Right ventricle myocardium superior (tissue), 1 donor: ENCODE measurements at places on chromosomes 6 and 20.

- DNase-seq = peak; percentile 56
These were observed 37.0 kb upstream of the IER3 start for GRCh38 chr6:30781395-30781742.

GRCh38 chr20:973785-974194 is 28.3 kb downstream of the RSPO4 start:
- DNase-seq = no peak

- no peak for DNase-seq
These were observed 12.2 kb downstream of the ALDH5A1 start for GRCh38 chr6:24506814-24507520.

DNA sequence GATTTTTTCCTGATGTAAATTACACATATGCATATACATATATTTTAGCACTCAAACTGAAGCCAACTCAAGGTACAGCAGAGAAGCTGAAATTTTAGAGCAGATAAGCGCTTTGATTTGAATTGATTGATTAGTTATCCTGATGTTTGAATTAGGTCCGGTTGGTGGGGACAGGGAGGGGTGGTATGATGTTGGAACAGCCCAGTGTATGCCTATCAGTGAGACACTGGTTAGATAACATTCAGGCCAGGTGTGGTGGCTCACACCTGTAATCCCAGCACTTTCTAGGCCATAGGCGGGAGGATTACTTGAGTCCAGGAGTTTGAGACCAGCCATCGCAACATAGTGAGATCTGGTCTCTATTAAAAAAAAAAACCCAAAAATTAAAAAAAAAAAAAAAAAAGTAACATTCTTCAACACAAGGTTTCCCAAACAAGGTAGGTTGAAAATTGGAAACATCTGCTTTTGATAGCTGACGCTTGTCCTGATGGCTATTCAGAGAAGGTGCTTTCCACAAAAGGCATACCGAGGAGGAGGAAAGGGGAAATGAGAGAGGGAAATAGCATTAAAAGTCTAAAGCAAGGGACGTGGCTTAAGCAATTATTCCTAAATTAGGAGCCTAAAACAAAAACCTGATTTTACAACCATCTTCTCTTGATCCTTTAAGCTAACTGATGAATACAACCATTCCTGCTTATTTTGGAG is 288.4 kb upstream of the JARID2 start:
- DNase-seq = no peak

- DNase-seq = no peak
These were observed 64.4 kb upstream of the NHSL1 start for GRCh38 chr6:138563650-138564049.

GRCh38 chr6:16572317-16572716 is 188.9 kb downstream of the ATXN1 start:
- DNase-seq = no peak

GRCh38 chr20:8608470-8608869 is 460.4 kb upstream of the PLCB4 start:
- DNase-seq = no peak

GRCh38 chr20:64238115-64238825 is 17.3 kb upstream of the PCMTD2 start:
- peak; percentile 10 for DNase-seq

GRCh38 chr20:51713213-51713598 is 55.0 kb downstream of the ATP9A start:
- DNase-seq = no peak

DNA sequence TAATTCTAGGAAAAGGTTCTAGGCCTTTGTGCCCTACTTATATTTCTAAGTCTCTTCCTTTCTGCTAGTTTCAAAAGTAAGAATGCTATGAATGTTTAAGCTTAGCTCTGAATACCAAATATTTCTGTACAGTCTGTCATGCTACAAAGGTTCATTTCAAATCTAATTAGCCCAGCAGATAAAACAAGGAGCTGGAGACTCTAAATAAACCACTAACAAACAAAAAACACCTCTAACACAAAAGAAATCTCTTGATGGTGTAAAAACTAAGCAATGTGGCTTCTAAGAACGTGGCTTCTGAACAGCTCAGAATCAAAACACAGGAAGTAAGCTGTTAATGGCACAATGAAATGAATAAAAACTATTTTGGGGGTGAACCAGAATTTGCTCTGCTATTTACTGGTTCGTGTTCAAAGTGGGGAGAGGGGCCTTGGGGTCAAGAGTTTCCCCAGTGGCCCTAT is 198.3 kb downstream of the BCAS1 start:
- no peak for DNase-seq

DNA sequence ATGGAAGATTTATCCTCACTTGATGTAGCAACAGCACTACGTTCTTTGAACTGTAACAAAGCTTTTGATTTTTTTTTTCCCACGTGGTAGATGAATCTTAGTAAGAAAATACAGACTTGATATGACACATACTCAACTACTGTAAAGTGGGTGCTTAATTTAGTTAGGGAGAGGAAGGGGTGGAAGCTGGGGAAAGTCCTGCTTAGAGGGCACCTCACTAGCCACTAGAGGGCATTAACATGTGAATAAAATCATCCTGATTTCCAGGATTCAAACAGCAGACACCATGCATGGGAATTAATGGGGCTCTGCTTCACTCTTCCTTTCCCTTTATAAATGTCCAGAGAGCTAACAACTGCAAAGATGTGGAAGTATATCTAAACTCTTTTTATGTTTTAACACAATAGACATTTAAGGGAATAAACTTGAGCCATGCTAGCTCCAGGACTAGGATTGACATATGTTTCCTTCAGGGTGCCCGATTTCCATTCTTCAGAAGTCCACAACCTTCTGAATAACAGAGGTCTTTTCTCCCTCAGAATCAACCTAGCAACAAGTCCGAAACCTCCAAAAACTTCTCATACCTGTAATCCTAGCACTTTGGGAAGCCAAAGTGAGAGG is 250.1 kb downstream of the ATXN1 start:
- no peak for DNase-seq

GRCh38 chr6:140269591-140270165 is 895.2 kb upstream of the CITED2 start:
- DNase-seq = no peak

GRCh38 chr6:151757506-151757955 is 50.0 kb upstream of the ESR1 start:
- no peak for DNase-seq

GRCh38 chr6:12968290-12968689 is 251.7 kb downstream of the PHACTR1 start:
- no peak for DNase-seq

GRCh38 chr6:82507112-82507511 is 143.5 kb downstream of the TPBG start:
- DNase-seq = no peak

- DNase-seq = no peak
These were observed 41.9 kb downstream of the PLEKHG1 start for GRCh38 chr6:150641398-150642139.

GRCh38 chr6:90364286-90364685 is 67.6 kb upstream of the BACH2 start:
- DNase-seq = no peak

DNA sequence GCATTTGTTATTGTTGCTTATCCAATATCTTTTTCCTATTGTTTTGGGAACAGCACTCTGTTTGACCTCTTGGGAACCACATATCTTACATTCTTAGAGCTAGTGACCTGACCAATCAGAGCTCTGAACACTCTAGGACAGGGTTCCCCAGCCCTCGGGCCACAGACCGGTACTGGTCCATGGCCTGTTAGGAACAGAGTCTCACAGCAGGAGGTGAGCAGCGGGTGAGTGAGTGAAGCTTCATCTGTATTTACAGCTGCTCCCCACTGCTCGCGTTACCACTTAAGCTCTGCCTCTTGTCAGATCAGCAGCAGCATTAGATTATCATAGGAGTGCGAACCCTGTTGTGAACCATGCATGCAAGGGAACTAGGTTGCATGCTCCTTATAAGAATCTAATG is 226.0 kb upstream of the TSHZ2 start:
- DNase-seq = no peak

GRCh38 chr20:39394461-39394860 is 432.3 kb downstream of the DHX35 start:
- no peak for DNase-seq

GRCh38 chr6:12969966-12970365 is 253.4 kb downstream of the PHACTR1 start:
- no peak for DNase-seq

GRCh38 chr6:154942770-154943169 is 52.3 kb upstream of the TIAM2 start:
- no peak for DNase-seq

DNA sequence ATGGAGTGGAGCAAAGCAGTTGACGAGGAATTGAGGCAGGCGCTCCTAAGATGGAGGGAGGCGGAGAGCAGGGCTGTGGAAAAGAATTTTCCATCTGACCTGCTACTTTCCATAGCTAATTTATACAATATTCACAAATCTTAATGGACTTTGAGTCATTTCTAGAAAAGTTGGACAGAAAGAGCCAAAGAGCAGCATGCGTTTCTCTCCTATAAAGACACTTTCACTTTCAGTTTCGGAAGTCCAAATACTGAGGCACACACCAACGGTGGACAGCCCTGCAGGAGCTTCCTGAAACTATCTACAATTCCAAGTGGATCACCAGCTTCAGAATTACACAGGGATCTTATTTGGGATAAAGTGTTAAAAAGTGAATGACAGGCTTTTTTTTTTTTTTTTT is 43.5 kb downstream of the PANK2 start:
- DNase-seq = no peak

DNA sequence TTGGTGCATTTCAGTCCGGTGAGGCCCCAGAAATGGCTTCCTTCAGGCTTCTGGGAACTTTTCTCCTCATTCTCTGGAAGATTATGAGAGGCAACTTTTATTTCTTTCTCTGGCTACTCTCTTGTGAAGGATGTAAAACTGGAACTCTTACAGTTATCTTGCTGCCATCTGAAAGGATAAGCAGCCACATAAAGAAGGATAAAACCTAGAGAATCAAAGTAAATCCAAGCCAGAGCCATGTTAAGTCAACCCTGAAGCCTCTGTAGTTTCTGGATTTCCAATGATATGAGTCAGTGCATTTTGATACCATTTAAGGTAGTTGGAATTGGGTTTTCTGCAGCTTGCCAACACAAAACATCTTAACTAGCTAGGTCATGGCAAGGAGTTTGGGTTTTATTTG is 123.6 kb downstream of the MEI4 start:
- no peak for DNase-seq

GRCh38 chr6:42007286-42008137 is 42.8 kb upstream of the TAF8 start:
- DNase-seq = no peak

DNA sequence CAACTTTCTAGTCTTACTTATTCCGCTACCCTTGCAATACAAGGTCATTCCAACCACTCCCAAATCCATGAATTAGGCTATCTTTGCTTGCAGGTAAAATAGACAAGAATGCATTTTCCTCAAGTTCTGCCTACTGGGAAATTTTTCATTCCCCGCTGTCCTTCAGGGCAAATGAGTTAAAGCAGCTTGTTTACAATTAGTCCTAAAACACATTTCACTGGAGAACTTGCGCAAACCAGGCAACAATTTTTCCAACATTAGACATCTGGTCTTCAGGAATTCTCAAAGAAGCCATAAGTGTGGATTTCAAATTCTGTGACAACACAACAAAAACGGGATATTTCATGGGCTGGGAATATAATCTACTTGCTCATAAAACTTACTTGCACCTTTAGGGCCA is 20.4 kb downstream of the SPINT4 start:
- no peak for DNase-seq

DNA sequence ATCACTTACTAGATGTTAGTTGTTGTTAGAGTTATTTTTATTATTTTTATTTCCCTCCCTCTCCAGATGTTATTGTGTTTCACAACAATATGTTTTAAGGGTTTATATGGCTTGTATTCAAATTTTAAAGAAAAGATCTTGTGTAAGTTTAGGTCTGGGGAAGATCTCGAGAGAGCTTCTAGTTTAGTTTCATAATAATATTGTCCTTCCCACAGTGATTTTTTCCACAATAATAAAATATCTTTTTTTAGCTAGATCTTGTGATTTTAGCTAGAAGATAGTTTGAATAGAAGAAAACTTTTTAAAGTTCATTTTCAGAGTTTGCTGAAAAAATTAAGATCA is 55.0 kb downstream of the ADGRG6 start:
- no peak for DNase-seq

- no peak for DNase-seq
These were observed 19.7 kb downstream of the FAM217A start for GRCh38 chr6:4059115-4059777.

GRCh38 chr6:12203001-12203400 is 87.2 kb upstream of the EDN1 start:
- DNase-seq = no peak

DNA sequence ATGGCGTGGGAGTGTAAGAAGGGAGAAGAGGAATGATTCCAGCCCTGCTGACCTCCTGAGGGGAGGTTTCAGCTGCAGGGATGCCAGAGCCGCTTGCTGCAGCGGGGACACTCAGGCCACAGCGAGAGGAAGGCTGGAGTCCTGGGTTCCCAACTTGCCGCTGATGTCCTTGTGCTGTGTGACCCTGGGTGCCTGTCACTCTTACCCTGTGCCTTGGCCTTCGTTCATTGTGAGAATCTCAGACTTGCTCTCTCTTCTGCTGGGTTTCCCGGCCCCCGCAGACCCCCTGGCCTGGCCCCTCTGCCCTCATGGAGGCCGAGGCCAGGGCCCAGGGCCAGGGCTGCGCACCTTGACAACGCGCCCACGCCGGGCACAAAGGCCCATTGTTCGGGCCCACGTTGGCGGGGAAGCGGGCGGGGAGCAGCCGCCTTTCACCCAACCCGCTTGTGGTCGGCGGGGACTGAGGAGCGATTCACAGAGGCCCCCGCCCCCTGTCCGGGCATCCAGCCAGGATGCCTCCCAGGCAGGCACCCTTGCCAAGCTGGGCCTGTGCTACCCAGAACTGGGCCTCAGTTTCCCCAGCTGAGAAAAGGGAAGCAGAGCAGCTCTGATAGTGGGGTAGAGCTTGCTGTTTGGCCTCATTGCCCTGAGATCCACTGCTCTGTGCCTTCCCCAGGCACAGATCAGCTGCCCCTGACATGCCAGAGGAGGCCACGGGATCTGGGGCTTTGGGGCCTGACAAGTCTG is 52.4 kb downstream of the CEBPB start:
- DNase-seq = no peak

- DNase-seq = no peak
These were observed 40.1 kb downstream of the ITPR3 start for GRCh38 chr6:33661106-33661838.

DNA sequence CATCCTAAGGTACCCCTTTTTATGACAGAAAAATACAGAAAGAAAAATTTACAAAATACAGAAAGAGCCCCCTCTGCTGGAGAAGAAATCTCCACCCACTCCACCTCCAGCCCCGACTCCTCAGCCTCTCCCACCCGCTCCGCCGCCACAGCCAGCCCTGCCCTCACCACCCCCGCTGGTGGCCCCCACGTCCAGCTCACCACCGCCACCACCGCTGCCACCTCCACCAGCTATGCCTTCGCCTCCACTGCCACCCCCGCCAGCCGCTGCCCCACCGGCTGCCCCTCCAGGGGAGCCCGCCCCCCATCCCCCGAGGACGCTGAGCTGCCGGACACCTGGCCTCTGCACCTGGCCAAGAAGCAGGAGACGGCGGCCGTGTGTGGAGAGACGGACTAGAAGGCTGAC is 17.7 kb downstream of the WFDC2 start:
- DNase-seq = no peak
